Posterior vena cava (tissue), 2 donors: ENCODE measurements at places on chromosomes 16 and 17.

GRCh38 chr16:969508-970385, 1.0 kb downstream of the LMF1 start:
- DNase-seq = no peak

DNA sequence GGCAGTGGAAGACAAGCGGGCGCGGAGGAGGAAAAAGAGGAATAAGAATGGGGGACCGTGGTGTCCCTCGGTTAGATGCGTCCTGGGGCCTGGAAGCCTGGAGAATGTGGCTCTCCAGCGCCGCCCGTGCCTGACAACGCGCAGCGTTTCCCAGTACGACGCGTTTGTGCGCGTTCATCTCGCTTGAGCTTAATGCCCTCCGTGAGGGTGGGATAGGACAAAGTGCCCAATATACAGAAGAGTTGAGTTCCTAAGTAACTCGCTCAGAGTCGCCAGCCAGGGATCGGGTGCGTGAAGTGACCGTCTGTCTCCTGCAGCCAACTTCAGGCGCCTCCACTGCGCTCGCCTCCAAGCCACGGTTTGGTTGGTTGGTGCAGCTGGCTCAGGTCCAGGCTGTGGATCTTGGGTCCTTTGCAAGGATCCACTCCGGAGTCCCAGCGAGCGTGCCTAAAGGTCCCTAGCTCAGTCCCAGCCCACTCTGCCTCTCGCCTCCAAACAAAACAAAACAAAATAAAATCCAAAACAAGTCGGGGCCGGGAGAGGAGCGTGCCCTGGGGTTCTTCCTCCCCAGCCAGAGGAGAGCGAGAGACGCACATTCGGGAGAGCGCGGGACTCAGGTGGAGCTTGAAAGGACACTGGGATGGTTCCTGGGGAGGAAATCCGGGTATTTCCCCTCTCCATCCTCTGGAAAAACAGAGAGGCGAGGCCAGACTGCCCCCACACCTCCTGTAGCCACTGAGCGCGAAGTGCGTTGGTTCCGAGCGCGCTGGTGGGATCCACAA, 974 bp downstream of the GALR2 start:
- DNase-seq = no peak

- DNase-seq = no peak
Observed at GRCh38 chr16:58205276-58206036, 7.5 kb upstream of the CSNK2A2 start.

DNA sequence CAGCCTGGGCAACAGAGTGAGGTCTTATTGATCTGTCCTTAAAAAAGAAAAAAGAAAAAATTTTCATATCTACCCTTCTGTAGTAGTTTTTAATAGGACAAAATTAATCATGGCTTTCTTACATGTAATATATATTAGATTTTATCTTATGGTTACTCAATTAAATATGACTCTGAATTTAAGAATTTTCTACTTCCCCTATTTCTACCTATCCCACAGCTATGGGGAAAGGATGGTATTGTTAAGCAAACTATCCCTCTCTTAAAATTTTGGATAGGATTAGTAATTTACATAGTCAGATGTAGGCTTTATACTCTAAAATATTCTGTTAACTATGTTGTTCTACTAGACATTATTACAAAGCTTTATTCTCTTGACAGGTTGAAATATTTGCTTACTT, 62.5 kb downstream of the NQO1 start:
- DNase-seq = no peak

- no peak for DNase-seq
Observed at GRCh38 chr16:89412811-89413210, 77.5 kb downstream of the ANKRD11 start.

DNA sequence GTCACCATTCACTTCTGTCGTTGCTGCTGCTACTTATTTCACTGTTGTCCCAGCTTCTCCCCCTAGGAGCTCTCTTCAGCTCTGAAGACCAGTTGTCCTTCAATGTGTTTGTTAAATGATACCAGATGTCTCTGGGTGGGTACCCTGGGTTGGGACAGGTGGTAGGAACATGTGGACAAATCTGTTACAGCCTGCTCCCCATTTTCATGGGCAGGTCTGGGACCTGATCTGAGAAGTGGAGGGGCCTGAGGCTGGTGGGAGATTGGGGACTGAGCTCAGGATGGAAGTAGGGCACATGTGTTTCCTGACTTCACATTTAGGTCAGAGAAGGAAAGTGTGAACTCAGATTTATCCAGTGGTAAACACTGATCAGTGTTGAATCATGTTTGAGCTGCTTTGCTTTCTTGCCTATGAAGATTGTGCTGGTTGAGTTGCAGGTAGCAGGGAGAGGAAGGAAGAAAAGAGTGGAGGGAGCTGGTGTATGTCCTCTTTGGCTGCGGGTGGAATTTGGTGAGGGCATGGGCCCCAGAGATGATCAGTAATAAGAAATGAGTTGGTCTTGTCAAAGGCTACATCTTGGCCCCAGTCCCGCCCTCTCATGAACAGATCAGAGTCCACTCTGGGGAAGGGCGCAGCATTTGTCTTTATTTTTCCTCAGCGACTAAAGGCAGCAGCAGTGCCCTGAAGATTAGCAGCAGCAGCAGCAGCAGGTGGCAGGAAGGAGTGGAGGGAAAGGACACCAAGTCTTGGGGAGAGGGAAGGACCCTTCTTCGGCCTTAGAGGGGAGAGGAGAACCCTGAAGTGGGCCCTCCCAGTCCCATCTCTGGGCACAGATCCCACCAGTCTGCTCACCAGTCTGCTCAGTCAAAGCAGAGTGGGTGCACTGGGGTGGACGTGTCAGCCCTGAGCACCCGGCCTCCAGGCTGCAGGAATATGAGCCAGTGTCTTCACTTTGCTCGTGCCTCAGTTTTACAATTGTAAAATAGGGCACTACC, 6.1 kb upstream of the EFTUD2 start:
- DNase-seq = no peak

DNA sequence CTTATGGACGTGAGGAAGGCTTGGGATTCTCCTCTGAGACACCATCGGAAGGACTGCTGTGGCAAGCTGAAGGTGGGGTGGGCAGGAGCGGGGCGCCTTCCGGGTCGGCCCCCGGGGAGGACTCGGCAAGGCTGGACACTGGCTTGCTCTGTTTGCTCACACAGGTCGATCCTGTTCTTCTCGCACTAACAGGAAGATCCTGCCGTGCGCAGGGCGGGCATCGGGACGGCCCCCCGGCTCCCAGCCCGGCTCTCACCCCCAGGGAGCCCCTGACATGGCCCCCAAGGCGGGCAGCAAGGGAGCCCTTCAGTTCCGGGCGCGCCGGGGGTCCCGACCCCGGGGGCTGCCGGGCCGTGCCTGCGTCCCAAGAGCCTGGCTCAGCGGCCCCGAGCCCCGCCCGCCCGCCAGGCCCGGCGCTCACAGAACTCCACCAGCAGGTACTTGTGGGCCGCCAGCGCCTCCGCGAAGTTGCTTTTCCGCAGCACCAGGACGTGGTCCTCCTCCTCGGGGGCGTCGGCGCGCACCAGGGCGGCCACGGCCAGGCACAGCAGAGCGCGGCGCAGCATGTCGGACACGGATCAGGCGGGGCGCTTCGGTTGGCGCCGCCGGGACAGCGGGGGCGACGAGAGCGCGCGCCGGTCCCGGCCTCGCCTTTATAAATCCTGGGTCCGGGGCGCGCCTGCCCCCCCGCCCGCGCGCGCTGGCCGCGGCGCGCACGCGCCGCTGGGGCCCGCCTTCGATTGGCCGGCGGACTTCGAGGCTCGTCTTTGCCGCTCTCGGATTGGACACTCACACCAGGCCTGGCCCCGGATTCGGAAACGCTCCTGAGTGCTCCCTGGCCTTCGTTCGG, at the start of gene P4HB:
Gene P4HB (minus strand): TSS at position 630 of the 850 bp plus-strand sequence. CDS start 64 bp downstream, at position 566.
- no peak for DNase-seq

DNA sequence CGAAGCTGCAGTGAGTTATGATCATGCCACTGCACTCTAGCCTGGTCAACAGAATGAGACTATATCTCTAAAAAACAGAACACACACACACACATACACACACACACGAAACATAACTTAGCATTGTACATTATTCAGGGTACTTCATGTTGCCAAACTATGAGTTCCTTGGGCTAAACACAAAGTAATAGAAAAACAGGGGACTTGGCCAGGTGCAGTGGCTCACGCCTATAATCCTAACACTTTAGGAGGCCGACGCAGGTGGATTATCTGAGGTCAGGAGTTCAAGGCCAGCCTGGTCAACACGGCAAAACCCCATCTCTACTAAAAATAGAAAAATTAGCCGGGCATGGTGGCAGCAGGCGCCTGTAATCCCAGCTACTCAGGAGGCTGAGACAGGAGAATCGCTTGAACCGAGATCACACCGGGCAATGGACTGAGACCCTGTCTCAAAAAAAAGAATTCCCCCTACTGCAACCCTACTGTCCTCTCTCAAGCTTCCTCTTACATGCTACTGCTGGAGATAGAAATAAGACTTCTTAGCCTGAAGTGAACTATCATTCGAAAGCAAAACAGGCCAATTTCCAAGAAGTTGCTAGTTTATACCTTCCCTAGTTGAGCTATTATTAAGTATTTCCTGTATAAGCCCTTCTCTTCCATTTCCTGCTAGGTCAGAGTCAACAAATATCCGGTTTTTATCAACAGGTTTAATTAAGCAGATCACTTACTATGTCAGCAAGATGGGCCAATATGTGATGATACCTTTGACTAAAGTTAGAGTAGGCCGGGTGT, 7.2 kb downstream of the LSM12 start:
- peak; percentile 12 for DNase-seq

- DNase-seq = no peak
Observed at GRCh38 chr16:88503374-88503770, 50.3 kb downstream of the ZFPM1 start.

GRCh38 chr16:715477-716199, 720 bp downstream of the METRN start:
- DNase-seq = no peak

GRCh38 chr17:48639982-48640857, 14.1 kb upstream of the HOXB9 start:
- DNase-seq = no peak

- DNase-seq = no peak
Observed at GRCh38 chr16:47196457-47196856, 52.7 kb upstream of the NETO2 start.

GRCh38 chr16:74586948-74587347, 20.0 kb downstream of the GLG1 start:
- DNase-seq = no peak

GRCh38 chr17:49110509-49110908, 22.1 kb upstream of the B4GALNT2 start:
- no peak for DNase-seq

- DNase-seq = peak; percentile 96
Observed at GRCh38 chr17:41548844-41549595, 20.9 kb upstream of the KRT19 start.

DNA sequence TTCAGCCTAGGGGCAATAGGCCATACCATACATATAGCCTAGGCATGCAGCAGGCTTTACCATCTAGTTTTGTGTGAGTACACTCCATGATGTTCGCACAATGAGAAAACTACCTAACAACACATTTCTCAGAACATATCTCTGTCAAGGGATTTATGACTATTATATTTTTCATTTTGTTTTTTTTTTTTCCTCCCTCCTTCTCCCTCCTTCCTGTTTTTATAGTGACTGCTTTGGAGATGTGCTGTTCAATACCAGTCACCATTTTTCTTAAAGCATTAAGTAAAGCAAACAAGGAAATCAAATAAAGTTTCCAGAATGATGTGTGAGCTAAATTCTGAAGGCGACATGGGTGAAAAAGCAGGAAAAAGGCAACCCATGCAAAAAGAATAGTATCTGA, 194.6 kb downstream of the STX8 start:
- DNase-seq = no peak
